ENCODE measurements at places on chromosomes 5 and 9. TPM values are rescaled to one million over a fixed set of nuclear protein-coding genes. Genes with fewer than 3 reads are reported as not detected.
A peak's percentile ranks its signal among the peaks of the same experiment; 100 is the strongest.

DNA sequence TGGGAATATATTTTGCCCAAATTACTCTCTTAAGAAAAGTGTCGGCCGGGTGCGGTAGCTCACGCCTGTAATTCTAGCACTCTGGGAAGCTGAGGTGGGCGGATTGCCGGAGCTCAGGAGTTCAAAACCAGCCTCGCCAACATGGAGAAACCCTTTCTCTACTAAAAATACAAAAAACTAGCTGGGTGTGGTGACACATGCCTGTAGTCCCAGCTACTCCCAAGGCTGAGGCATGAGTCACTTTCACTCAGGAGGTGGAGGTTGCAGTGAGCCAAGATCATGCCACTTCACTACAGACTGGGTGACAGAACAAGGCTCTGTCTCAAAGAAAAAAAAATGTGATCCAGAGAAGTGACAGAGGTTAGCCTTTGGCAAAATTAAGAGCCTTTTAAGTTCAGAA, 26.4 kb upstream of the TMEM171 start:
- H3K4me1 ChIP-seq = peaks cover 7% of the 10 kb centered on the region
- H3K27ac ChIP-seq = no peak overlapping the region
- H3K4me3 ChIP-seq = no peak overlapping the region
- H3K36me3 ChIP-seq = no peaks in the 10 kb centered on the region
- H3K27me3 ChIP-seq = peaks cover 23% of the 10 kb centered on the region
- peak; percentile 6 for DNase-seq

- no peak overlapping the region for H3K4me3 ChIP-seq
- no peak overlapping the region for H3K27ac ChIP-seq
- no peaks in the 10 kb centered on the region for H3K36me3 ChIP-seq
- peaks cover 7% of the 10 kb centered on the region for H3K27me3 ChIP-seq
Measured at GRCh38 chr5:175129121-175129520, 314.9 kb downstream of the DRD1 start.

DNA sequence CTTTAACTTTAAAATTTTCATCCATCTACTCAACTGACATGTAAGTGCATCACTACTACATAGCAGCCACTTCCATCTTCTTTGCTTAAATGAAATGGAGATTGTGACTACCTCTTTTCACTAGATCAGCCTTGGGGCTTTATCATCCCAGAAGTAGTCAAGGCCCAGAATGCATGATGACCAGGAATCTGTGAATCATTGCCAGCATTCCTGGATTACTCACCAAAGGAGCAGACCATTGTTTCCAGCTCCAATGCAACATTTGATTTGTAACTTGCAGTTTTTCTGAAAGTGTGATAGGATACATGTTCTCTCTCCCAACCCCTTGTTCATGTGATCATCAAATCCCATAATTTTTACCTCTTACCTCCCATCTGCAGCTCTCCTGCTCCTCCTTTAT, 65.1 kb downstream of the PLPPR1 start:
- no peaks in the 10 kb centered on the region for H3K27me3 ChIP-seq
- no peak overlapping the region for H3K4me3 ChIP-seq
- no peak overlapping the region for H3K27ac ChIP-seq
- no peaks in the 10 kb centered on the region for H3K4me1 ChIP-seq
- no peak for DNase-seq

Gene TYRP1
- not detected for total RNA-seq

- H3K4me1 ChIP-seq = peaks cover 2% of the 10 kb centered on the region
- H3K27ac ChIP-seq = peak overlapping the region; percentile 71
- no peaks in the 10 kb centered on the region for H3K36me3 ChIP-seq
- peak; percentile 41 for DNase-seq
- peaks cover 64% of the 10 kb centered on the region for H3K27me3 ChIP-seq
Measured at GRCh38 chr9:129697656-129698253, 32.3 kb downstream of the PRRX2 start.

DNA sequence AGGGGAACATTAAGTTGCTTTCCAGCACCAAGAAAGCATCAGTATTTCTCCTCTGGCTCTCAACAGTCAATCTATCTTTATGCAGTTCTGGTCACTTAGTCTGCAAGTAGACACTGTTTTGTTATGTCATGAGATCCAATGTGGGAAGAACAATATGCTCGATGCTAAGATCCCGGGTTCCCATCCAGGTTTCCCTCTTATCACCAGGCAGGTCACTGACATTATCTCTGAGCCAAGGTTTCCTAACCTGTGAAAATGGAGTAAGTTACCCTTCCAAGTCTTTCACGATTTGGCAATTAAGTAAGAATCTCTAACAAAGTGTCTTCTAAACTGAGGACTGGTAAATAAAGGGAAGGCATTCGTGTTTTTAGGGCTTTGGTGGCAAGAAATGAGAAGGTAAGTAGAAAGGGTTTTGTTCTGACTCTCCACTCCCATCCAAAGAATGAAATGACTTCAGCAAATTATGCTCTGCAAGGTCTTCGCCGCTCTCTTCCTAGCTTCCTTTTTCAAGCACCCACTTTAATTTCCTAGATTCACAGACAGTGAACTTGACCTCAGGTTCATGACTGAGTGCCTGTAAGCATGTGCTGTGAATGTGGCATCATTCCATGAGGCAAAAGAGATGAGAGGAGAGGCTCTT, 86.4 kb downstream of the DCP2 start:
- peaks cover 24% of the 10 kb centered on the region for H3K4me1 ChIP-seq
- no peak for DNase-seq
- no peak overlapping the region for H3K4me3 ChIP-seq
- no peaks in the 10 kb centered on the region for H3K27me3 ChIP-seq
- H3K36me3 ChIP-seq = no peaks in the 10 kb centered on the region

Gene NOXA1
- 0.76 TPM for total RNA-seq

DNA sequence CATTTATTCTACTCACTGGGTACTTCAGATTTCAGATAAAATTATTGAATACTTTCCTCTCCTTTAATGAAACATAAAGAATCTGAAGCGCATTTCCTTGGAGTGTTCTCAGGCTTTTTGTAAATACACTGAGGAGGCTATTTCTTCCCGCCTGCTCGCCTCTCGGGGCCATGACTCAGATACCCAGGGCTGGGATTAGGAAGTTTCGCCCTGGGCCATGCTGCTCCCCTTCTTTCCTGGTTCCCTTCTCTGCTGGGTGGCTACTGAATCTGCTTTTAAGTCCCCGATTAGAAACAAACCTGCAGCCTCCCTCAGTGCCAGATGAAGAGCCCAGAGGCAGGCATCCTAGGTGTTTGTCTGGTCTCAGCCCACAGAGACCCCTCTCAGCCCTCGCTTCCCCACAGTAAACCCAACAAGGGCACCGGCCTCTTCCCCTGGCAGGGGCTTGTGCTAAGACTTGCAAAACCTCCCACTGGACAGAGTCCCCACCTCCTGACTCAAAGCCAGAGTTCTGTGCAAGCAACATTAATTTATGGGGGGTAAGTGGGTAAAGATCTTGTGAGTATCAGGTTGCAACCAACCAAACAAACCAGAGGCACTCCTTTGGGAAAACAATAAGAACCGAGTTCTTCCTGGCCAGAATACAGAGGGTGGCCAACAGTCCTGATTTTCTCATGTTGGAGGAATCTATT, 30.7 kb upstream of the IRX1 start:
- H3K27me3 ChIP-seq = no peaks in the 10 kb centered on the region
- no peak for DNase-seq
- H3K4me3 ChIP-seq = no peak overlapping the region
- H3K27ac ChIP-seq = no peak overlapping the region
- H3K4me1 ChIP-seq = no peaks in the 10 kb centered on the region
- H3K36me3 ChIP-seq = no peaks in the 10 kb centered on the region

DNA sequence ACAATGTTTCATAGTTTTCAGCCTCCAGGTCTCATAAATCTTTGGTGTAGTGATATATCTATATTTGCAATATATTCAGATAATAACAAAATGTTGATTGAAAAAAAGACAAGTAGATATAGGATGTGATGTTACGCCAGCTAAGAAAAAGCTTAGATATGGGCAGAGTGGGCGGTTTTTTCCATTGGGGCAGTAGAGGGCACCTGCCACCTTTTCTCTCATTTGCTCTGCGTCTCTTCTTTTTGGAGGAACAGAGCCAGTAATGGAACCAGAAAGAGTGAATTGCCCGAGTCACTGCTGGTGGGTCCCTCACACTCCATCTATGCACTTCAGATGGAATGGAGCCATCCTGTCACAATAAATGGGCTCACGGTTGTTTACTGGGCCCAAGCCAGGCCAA, 62.1 kb upstream of the FANCC start:
- peaks cover 7% of the 10 kb centered on the region for H3K4me1 ChIP-seq
- H3K27me3 ChIP-seq = peaks cover 20% of the 10 kb centered on the region
- DNase-seq = peak; percentile 5
- no peak overlapping the region for H3K4me3 ChIP-seq
- H3K36me3 ChIP-seq = no peaks in the 10 kb centered on the region

DNA sequence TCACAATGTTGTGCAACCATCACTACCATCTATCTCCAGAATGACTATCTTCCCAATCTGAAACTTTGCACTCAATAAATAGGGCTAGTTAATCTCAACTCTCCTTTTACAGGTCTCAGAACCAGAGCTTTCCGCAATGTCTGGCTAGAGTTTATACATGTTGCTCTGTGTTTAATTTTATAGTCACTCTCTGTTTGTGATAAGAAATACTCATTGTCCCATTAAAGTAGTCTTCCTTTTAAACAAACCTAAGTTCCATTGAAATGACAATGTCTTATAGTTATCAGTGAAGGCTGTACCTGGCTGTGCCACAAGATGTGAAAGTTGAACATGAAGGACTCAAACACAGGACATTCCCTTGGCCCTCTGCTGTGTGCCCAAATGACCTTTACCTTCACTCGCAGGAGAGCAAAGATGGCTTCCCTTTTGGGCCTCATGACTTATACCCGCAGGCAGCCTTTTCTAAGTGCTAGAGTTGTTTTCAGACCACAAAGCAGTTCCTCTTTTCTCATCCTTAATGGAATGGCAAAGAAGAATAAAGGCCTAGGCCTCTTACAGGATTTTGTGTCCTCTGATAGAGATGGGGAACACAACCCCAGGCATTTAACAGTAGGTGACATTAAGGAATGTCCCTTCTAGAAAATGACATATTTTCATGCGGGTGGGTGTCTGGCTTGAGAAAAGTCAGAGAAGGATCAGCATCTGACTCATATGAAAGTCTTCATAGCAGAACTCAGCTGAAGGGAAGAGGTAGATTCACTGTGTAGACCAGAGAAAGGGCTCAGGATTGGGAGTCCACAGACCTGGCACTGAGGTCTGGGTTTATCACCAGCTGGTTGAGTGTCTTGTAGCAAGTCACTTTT, 69.6 kb upstream of the ATP10B start:
- H3K4me1 ChIP-seq = no peaks in the 10 kb centered on the region
- H3K27me3 ChIP-seq = peaks cover 7% of the 10 kb centered on the region
- H3K27ac ChIP-seq = no peak overlapping the region
- H3K36me3 ChIP-seq = no peaks in the 10 kb centered on the region

GRCh38 chr5:79653843-79654242, 35.8 kb upstream of the CMYA5 start:
- no peaks in the 10 kb centered on the region for H3K27me3 ChIP-seq
- no peak for DNase-seq
- H3K4me3 ChIP-seq = no peak overlapping the region

Gene CRHBP
- total RNA-seq = not detected

DNA sequence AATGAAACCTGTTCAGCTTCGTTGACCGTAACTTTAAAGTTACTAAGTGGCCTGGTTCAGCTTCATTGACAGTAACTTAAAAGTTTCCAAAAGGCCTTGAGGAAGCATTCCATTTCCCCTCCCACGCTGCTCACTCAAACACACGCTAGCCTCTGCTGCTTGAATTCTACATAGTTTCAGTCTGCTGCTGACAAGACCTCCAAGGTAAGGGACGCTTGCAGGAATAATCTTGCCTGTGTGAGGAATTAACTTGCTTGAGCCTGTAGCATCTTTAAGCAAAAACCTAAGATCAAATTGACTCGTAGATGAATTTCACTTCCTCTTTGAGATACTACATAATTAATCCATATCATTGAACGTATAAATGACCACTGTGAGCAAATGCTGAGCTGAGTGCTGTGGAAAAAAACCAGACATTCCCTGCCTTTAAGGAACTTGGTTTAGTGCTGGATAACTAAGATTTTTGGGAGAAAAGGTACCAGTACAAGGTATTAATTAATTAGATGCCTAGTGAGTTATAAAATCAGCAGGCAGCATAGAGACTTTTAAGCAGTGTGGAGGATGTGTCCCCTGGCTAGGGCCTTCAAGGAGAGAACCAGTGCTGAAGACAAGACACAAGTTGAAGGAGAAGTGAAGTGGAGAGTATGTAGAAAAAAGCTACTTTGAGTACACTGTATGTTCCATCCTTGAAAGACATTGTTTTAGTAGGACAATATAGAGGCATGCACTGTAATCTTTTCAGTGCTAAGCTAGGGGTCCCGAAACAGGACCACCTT, 39.2 kb downstream of the GRAMD2B start:
- peaks cover 8% of the 10 kb centered on the region for H3K36me3 ChIP-seq
- no peak overlapping the region for H3K27ac ChIP-seq
- DNase-seq = no peak
- peaks cover 12% of the 10 kb centered on the region for H3K4me1 ChIP-seq
- no peak overlapping the region for H3K4me3 ChIP-seq

DNA sequence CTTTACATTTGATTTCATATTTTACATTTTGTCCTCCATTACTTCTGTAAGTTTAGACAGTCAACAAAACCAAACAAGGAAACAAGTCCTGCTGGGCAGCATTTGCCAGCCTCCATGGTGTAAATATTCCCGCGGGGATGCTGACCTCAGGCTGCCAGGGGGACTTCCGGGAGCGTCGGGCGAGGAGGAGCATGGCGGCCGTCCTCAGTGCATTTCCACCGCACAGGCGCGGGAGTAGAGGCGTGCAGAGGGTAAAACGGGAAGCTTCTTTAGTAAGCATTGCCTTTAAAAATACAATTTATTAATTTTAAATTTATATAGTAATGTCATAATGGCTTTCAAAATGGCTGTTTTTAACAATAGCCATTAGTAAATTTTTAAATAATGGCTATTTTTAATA, 385.3 kb upstream of the IRX4 start:
- H3K27me3 ChIP-seq = peaks cover 8% of the 10 kb centered on the region
- H3K27ac ChIP-seq = no peak overlapping the region
- no peaks in the 10 kb centered on the region for H3K36me3 ChIP-seq
- H3K4me1 ChIP-seq = no peaks in the 10 kb centered on the region
- no peak for DNase-seq
- no peak overlapping the region for H3K4me3 ChIP-seq

Gene CATSPER3
- total RNA-seq = 0.39 TPM

DNA sequence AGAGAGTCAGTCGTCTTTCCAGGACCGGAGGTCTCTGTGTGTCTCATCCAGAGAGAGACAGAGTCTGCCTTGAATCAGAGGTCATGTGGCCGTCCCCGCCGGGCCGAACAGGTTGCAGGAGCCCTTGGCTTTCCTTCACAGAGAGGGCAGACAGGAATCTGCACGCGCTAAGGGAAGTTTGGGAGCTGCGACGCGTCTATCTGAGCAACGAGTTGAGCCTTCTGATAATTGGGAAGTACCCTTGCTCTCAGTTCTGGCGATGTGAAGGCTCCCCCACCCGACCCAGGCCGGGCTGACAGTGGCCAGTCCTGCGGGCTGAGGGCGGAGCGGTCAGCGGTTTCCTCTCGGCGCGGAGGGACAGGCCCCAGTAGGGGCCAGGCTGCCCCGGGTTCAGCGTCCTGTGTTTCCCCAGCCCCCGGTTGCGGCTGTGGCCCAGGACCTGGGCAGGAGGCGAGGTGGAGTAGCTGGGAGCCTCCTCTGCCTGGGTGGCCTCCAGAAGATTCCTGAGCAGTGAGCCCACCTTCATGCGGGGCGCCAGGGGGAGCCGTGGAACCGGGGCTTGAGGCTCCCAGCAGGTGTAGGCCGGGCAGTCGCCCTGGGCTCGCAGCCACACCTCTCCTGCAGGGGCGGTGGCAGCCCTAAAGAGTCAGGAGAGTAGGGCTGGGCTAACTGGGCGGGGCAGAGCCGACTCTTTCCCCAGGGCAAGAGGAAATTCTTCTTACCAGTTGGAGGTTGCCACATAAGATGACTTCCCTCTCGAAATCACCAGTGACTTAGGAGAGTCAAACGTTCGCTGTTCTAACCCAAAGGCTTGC, 13.9 kb downstream of the NR2F1 start:
- H3K36me3 ChIP-seq = peaks cover 13% of the 10 kb centered on the region
- no peak overlapping the region for H3K27ac ChIP-seq
- no peak overlapping the region for H3K4me3 ChIP-seq

Measured in activated naive CD8-positive, alpha-beta T cell treated with anti-CD3 and anti-CD28 coated beads for 36 hours (primary cell).